ENCODE measurements at places on chromosomes 5 and 9.

GRCh38 chr5:107387526-107388140 lies 283.1 kb downstream of the EFNA5 start:
- no peak for DNase-seq

DNA sequence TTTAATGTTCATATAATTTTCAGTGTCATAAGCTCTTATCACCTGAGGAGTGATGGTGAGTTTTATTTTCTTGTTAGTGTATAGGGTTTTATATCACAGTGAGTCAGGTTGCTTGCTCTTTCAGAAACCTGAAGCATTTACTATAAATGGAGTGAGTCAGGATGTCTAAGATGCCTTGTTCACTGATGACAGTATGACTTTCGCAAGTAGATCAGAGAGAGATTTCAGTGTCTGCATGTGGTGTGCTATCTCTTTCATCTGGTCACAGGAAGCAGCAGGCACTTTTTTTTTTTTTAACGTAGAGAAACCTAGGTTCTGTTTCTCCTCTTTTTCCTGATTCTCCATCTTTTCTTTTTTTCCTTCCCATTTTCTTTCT lies 237.1 kb downstream of the DMRTA1 start:
- DNase-seq, result no peak

DNA sequence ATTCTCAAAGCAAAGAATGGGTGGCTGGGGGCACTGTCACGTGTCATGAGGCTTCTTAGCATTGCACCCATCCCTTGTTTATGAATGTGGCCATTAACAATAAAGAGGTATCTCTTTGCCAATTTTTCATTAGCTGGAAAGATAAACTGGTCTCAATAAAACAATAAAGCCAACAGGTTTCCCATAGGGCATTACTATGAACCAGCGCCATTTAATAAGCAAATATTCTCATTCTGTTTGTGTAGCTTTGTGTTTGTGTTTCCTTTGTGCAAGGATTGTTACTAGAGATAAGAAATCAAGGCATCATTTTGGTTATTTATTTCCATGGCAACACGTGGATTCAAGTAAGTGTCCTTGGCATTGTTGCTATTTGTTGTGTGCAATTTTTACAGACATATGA lies 37.6 kb upstream of the CAST start:
- DNase-seq, result no peak

DNA sequence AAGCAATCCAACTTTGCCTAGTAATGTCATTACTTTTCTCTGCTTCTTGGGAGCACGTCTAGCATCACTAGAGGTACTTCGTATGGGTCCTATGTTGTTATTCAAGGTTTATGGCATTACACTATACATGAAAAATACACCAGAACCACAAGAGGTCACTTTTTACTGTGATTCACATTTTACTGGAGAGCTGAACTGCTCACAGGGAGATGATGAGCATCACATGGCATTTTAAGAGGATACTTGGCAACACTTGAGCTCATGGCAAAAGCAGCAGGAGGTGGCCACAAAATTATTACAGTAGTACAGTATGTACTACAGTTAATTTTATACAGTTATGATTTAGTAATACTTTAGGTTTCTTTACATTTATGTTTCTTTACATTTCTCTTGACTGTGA lies 223.4 kb downstream of the PARP8 start:
- no peak for DNase-seq

DNA sequence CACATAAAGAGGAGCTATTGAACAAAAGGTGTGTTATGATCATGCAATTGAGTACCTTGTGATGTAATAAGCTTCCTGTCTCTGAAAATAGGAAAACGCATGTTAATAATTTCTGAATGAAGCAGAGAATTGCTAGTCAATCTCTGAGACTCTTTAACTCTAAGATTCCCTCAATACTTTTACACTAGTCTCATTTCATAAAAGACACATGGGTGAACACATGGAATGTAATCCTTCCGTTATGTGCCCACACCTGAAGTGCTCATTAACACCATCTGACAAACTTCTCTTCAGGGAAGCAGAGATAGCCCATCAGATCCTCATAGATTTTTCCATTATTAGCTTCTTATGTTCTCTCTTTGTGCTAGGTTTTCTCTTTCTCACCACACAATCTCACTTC lies 182.4 kb downstream of the TLR4 start:
- no peak for DNase-seq

GRCh38 chr5:113245427-113246225 lies 189.2 kb downstream of the TSSK1B start:
- DNase-seq, result no peak

DNA sequence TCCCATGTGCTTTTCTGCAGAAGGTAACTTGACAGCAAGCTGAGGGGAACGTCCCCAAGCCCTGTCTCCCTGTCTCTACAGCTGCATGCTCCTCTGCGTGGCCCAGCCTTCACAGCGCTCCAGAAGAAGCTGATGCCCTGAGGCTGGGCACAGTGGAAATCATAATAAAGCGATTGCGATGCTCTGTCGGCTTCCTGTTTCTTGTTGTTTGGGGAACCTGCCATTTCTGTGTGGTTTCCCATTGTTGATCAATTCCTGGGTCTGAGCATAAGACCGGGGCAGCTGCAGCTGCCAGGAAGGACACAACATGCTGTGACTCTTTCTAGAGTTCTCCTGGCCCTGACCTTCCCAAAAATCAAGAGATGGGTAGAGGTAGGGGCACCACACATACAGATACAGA lies 7.2 kb upstream of the DNAJB5 start:
- no peak for DNase-seq

DNA sequence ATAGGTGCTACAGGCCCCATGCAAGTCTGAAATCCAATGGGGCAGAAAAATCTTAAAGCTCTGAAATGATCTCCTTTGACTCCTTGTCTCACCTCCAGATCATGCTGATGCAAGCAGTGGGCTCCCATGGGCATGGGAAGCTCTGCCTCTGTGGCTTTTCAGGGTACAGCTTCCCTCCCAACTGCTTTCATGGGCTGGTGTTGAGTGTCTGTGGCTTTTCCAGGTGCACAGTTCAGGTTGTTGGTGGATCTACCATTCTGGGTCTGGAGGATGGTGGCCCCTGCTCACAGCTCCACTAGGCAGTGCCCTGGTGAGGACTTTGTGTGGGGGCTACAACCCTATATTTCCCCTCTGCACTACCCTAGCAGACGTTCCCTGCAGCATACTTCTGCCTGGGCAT lies 103.5 kb downstream of the STARD4 start:
- DNase-seq, result no peak

GRCh38 chr5:131382407-131383395 lies 118.8 kb downstream of the CDC42SE2 start:
- no peak for DNase-seq

DNA sequence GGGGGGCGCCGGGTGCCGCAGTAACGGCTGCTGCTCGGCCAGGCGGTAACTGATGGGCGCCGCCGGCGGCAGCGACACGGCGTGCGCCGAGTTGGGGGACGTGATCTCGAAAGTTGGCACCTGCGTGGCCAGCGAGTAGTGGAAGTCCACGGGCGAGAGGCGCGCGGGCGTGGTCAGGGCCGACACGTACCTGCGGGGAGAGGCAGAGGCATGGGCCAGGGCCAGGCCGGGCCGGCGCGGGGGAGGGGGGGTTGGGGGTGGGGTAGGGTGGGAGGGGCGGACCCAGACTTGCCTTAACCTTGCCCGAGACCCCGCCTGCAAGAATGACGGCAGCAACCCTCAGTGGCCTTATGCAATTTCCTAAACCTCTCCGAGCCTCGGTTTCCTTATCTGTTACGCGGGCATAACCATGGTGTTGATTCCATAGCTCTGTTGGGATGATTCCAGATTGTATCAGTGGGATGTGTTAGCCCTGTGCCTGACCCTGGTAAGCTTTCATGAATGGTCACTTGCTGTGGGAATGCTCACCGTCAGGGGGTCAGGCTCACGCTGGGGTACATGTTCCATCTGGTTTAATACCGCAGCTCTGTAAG lies 53.0 kb downstream of the PSD2 start:
- DNase-seq, result peak; percentile 38

GRCh38 chr5:172575816-172576545 lies 65.1 kb upstream of the NEURL1B start:
- no peak for DNase-seq

DNA sequence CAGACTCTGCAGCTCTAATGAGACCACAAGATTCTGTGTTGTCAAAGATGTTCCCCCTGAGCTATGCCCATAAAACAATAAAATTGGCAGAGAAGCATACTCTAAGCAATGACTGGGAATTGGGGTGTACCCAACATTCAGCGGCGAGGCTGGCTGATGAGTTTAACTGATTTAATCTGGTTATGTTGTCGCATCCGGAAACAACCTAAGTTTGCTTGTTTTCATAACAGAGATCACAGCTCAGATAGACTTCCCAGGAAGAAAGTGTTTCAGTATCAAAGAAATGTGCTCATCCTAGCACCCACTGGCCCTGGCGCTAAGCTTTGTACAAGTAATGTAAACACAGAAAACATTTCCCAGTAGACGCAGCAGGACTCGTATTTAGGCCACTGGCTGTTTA lies 7.4 kb downstream of the SEMA5A start:
- no peak for DNase-seq

- no peak for DNase-seq
These were observed 30.6 kb downstream of the C9orf85 start for GRCh38 chr9:71941998-71942567.

DNA sequence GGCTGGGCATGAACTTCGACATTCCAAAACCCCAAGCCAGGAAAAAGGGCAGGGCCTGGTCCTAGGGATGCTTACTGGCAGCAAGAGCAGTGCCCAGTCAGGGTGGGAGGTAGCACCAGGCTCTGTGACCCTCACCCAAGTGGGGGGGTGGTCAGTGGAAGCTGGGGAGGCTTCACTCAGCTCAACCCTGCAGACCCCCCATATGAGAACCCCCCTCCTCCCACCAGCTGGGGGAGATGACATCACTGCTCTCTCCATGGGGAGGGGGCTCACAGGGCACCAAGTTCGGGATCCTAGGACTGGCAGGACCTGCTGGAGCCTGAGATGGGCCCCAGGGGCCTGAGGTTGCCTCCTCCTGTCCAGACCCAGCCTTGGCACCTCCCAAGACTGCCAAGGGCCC lies 4.7 kb downstream of the DNLZ start:
- DNase-seq, result no peak

DNA sequence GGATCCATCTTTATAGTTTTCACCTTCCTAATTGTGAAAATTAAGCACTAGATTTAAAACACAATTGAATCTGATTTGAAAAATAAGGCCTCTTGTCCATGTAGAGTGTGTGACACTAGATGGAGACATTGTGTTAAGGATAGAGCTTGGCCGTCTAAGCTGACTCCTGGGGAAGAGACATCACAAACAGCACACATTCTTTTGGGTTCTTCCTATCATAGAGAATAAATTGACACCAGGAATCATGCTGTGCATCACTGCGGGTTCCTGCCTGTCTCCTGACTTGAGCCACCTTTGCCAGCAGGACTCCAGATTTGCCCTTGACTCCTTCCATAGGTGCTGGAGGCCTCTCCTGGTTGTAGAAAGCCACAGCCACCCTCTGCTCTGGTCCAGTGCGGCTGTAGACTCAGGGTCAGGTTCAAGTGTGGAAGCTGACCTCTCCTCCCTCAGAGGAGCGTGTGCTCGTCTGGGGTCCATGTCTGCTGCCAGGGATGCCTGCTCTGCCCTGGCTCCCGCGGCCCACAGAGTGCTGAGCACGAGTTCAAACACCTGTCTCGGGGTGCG lies 11.2 kb downstream of the ROPN1L start:
- DNase-seq, result no peak

DNA sequence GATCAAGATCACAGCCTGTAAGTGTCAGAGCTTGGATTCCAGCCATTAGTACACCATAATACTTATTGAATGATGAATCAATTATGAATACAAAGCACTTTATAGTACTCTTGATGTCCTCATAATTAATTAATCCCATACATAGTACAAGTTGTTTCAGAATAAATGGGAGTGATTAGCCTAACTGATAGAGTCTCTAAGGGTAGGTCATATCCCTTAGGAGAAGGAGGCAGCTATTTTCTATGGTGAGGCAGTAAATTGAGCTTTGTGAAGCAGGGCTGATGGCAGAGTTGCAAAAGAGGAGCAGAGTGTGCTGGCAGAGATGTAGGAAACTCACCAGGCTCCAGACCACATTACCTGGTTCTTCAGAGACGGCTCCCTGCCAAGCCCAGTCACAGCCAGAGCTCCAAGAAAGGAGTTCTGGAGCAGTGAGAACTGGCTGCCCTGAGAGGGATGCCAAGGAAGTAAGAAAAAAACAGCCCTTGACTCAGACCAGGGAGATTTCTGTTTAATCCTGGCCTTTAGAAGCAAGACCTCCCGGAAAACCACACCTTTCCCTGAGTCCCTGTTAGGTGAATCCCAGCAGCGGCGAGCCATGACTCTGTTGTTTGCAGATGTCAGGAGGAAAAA lies 112.9 kb downstream of the SH3TC2 start:
- no peak for DNase-seq

DNA sequence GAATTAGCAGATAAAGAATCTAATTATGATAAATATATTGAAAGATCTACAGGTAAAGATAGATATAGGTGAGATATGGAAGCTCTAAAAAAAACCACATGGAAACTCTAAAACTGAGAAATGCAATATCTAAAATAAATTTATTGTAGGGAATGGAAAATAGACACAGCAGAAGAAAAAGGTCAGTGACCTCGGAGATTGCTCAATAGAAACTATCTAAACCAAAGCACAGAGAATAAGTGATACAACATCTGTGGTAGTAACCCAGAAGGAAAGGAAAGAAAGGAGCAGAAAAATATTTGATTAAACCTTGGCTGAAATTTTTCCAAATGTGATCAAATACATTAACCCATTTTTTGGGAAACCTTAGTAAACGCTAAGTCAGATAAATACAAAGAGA lies 43.1 kb upstream of the GLIPR2 start:
- no peak for DNase-seq

GRCh38 chr5:78971998-78972397 lies 13.1 kb downstream of the ARSB start:
- no peak for DNase-seq

GRCh38 chr5:132342291-132343180 lies 27.0 kb upstream of the SLC22A5 start:
- no peak for DNase-seq

DNA sequence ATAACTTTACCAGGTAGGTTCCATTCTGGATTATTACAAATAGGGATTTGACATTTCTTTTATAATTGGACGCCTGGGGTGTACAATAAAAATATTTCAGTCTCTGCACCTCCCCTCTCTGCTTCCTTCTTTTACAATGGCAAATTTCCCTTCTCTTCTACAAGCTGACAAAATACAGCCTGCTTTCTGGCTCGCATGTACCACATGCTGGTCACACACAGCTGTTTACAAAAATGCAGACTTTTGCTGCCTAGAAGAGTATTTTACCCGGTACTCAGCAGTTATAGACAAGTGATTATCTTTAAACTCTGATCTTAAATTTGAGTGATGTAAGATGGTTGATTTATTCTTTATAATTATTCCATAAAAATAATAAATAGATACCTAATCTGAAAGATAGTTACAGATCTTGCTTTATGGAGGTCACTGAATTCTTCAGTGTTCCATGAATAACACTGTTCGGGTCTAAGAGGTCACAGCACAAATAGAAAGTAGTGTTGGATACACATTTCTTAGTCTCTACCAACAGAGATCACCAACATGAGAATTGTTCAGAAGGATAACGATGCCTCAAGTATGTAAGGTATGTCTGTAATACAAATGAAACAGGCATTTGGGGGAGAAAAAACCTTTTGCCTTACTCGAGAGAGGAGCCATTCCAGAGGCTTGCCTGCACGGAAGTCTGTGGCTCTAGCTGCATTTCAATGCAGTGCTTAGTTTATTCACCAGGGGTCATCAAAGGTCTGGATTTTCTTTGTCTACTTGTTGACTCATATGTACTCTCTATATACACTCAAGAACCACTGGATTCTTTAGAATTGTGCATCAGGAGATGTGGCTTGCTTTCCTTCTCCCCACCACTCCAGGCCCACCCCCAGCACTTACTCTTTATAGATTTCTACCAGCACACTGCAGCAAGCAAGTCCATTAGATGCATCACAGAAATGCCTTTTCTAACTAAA lies 206.6 kb upstream of the RFX3 start:
- peak; percentile 42 for DNase-seq

All from stimulated activated CD8-positive, alpha-beta memory T cell treated with anti-CD3 and anti-CD28 coated beads, Interleukin-4, amount 100 ng/mL, for 48 hours (primary cell).